Stimulated activated CD8-positive, alpha-beta memory T cell treated with anti-CD3 and anti-CD28 coated beads, Interleukin-12 subunit alpha, Interleukin-12 subunit beta, amount 100 ng/mL, for 4 hours (primary cell): ENCODE measurements at places on chromosomes 3 and 15.

GRCh38 chr3:151230646-151231045 is 27.6 kb upstream of the GPR171 start:
- no peak for DNase-seq

GRCh38 chr3:24433838-24434591 is 60.6 kb downstream of the THRB start:
- no peak for DNase-seq

DNA sequence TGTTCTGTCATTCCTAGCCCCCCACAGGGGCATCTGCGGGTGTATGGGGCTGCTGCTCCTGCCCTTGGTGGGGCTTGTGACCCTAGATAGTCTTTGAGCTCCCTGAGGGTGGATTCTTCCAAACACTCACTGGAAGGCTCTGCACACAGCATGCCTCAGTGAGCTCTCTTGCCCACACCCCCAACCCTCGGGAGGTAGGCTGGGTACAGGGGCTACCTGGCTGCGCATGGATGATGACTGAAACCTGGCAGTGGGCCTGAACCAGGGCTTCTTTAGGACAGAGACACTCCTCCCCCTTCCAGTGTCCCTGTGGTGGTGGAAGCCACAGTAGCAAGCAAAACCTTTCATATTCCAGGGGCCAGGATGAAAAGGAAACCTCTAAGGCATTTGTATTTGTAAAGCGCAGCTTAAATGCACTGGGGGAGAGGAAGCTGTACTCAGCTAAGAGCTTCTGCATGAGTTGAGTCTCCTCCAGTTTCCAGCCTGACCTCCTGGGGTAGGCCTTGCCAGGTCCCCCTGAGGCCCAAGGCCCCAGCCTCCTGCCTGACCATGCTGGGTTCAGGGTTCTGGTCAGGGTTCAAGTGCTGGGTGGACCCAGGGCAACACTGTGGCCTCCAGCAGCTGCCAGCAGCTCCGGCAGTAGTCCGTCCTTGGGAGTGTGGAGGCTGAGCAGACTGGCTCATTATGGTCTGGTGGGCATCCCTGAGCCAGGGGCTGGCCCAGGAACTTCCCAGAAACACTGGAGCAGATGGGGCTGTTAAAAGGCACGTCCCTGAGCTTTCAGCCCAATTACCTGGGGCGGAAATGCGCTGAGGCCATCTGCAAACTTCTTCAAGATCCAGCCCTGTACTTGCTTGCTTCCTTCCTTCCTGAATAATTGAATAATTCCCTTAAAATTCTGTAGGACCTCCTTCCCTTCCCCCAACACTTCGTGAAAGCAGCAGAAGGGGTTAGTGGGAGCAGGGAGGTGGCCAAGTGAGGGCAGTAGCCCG is 89.7 kb downstream of the HMG20A start:
- no peak for DNase-seq

GRCh38 chr3:35597490-35597889 is 41.8 kb upstream of the ARPP21 start:
- no peak for DNase-seq

- no peak for DNase-seq
Observed at GRCh38 chr3:109195815-109196214, 59.3 kb downstream of the C3orf85 start.

- no peak for DNase-seq
Observed at GRCh38 chr15:54212635-54213034, 234.4 kb downstream of the UNC13C start.

DNA sequence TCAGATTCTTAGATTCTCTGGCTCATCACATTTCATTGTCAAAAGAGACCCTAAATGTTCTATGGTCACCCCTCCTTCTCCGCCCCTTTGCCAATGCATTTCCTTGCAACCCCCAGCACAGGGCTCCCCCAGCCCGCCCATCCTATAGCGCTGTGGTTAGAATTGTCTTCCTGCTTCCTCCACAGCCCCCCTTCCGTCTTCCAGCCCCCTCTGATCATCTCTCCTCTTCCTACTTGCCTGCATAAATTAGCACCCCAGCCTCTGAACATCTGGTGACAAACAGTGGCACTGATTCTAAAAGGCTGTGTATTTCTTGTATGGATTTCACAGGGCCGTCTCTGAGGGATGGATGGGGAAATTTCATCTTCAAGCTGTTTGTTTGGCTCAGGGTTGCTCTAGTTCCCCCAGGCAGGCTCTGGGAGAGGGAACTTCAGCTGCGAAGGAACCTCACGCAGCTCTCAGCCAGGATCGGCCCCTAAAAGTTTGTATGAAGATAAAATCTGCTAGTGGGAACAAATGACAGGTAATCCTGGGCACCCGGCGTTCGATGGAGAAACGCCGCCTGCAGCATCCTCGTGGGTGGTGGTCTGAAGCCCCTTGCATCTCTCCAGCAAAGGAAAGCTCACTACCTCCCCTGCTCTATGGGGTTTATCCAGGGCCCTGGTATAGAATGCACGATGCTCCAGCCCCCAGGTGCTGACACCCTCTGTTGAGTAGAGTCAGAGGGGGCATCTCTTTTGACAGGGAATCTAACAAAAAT is 83.0 kb downstream of the WNT7A start:
- no peak for DNase-seq

DNA sequence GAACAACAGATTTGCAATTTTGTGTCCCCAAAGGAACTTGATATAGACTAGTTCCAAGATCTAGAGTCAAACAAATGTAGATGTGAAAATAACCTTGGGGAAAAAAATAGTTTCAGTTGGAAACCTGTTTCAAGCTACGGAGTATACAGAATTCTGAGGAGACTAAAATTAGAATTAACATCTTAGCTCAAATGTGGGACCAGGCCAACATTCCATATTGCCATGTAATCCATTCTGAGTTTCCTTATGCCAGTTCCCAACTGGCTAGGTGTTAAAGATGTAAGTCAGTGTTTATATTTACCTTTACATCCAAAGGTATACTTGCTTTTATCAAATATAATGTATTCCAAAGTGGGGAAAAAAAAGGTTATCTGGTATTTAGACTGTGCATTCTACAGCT is 76.3 kb downstream of the UBE3A start:
- DNase-seq: no peak

- DNase-seq: no peak
Observed at GRCh38 chr3:197525706-197526105, 30.1 kb downstream of the BDH1 start.

GRCh38 chr3:164683489-164683888 is 394.8 kb downstream of the SI start:
- no peak for DNase-seq

DNA sequence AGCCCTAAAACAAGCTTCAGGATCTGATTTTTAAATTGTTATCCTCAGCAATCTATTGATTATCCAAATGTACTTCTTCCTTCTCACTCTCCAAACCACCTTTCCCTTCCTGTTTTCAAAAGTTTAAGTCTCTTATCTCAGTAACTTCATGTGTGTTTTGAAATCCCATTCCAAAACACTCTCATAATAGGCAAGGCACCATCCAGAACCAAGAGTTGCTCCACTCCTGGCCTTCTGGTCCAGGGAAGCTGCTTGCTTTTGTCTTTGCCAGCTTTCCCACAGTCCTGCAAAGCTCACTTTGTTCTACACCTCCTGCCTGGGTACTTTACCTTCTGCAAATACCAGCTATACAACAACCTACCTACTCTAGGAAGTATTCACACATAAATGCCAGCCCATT is 63.5 kb downstream of the MLH1 start:
- no peak for DNase-seq

DNA sequence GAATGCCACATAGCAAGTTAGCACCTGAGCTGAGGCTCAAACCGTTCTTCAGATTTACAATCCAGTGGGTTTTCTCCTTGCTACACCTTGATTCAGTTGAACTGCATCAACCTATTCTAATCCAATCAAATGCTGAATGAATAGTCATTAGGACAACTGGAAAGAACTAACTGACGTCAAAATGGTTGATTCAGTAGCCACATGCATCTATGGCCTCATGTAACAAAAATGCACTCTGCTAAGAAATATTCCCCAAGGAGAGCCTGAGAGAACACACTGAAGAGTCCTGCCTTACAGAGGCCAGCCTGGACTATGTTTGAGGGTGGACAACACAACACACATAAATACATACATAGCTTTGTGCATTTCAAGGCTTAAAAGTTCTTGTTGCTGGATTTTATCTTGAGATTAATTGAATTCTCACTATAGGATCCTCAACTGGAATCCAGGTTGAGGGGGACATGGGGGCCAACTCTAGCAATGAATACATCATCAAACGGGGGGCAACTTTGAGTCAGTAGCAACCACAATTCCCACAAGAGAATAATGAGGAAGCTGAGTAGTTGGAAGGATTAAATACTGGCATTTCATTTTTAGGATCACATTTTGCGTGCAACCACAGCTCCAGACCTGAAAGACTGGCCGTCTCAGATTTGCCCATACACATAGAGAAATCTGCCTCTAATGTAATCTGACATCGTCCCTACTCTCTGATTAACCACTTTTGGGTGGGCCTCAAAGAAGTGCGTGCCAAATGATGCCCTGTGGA is 280.2 kb upstream of the ICE2 start:
- DNase-seq: no peak

DNA sequence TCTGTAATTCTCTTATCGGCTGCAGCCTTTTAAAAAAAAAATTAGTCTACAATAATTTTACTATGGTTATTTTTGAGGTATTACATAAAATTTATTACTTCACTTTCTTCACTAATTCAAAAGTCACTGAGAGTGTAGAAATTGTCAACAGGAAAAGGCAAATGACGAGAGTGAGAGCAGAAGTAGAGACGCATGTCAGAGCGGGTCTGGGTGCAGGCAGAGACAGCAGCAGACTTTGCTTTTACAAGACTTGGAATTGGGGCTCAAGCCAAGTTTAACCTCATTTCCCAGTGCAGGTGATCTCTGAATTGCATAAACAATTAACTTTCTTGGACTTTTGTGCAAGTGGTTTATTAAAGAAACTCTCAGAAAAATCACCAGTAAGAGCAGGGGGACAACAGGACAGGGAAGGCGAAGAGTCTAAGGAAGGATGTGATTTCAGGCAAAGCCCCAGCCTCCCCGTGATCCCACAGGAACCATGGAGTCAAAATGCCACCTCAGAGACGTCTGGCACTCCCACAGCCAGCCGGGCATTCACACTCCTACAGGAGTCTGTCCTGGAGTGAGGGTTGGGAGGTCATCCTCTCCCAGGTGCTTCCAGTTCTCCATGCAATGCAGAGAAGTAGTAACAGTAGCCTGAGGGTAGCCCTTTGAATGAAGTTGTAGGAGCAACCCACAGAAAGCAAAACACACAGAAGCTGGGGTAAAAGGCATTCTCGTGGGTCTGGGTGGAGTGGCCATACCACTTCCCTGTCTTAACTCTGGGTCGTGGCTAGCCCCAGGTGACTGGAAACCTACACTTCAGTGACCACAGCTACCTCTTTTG is 274.0 kb upstream of the TGFBR2 start:
- DNase-seq: no peak

- DNase-seq: no peak
Observed at GRCh38 chr3:40312661-40313226, 3.2 kb downstream of the EIF1B start.

- DNase-seq: no peak
Observed at GRCh38 chr3:75001330-75001729, 386.9 kb upstream of the CNTN3 start.

DNA sequence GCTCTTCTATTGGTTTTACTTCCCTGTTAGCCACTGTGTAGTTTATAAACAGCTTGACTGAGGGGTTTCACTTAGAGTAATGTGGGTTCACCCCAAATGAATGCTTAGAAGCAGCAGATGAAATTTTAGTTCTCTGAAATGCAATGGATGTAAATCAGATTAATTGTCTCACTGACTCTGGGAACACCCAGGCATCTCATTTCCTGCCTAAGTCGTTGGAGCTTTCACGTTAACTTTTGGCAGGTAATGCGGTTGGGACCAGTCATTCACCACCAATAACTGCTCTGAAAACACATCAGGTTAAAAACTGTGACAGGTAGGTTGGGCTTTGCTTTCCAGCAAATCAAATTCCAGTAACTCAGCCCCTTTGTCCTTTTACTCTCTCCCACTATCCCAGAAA is 775.4 kb downstream of the NTRK3 start:
- no peak for DNase-seq

- DNase-seq: no peak
Observed at GRCh38 chr3:197168606-197169005, 129.8 kb downstream of the DLG1 start.

- no peak for DNase-seq
Observed at GRCh38 chr15:76566276-76566675, 229.7 kb downstream of the ISL2 start.

GRCh38 chr3:101281521-101282030 is 38.8 kb downstream of the IMPG2 start:
- DNase-seq: no peak

DNA sequence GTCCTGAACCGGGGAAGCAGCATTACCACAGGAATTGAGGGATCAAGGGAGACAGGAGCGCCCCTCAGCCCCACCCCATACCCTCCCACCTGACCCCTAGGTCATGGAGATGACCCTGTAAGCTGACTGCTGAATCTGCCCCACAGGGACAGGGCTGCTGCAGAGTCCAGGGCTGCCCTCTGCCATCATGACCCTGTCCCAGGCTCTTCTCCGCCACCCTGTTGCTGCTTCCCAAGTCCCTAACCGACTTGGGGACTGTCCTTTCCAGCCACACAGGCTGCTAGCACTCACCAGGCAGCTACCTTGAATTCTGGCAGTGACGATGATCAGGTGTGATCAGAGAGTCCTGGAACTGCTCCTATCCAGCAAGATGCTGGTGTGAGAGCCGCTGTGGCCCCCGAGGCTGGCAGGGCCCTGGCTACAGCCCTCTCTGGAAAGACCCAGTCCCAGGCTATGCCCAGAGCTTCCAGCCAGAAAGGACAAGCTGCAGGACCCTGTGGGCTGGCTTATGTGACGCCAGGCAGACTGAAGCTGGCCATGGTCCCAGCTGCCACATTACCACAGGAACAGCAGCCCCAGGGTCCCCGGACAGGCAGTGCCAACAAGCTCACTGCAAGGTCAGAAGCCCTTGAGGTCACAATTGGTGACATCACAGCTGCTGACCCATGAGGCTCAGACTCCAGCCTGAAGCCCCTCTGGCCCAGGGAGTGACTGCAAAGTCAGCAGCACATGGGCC is at the start of gene C3orf22:
Gene C3orf22, minus strand, starts transcription at position 597 of the 736 bp plus-strand sequence. CDS start 5,542 bp downstream, outside the sequence.
- no peak for DNase-seq

DNA sequence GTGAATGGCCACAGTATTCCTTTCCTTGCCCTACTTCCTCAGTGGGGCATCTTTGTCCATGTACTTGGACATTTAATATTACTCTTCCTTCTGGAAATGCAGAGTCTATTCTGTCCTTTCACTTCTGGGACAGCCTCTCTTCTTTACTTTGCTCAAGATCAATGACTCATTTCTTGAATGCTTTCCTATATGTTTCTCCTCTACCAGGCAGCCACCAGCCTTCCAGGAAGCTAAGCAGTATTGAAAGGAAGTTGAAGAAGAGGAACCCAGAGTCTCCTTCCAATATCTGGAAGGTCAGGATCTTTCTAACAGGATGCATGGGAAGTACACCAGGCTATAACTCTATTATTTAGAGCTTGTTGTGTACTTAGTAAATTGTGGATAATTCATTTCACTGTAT is 182.8 kb downstream of the CD47 start:
- no peak for DNase-seq

DNA sequence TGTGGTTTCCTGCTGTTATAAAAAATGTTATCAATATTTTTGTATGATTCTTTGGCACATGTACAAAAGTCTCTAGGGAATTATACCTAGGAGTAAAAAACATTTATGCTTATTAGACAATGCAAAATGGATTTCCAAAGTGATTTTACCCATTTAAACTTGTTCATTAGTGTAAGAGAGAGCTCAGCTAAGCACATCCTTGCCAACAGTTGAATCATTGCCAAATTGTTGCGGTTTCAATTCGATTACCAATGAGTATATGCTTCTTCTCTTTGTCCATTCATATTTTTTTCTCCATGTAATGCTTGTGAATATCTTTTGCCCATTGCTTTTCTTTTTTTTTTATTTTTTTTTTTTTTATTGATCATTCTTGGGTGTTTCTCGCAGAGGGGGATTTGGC is 17.2 kb downstream of the CASR start:
- no peak for DNase-seq
